ENCODE measurements at places on chromosomes 2 and 18.

- DNase-seq: no peak
Observed at GRCh38 chr2:156765450-156765849, 329.3 kb downstream of the GPD2 start.

DNA sequence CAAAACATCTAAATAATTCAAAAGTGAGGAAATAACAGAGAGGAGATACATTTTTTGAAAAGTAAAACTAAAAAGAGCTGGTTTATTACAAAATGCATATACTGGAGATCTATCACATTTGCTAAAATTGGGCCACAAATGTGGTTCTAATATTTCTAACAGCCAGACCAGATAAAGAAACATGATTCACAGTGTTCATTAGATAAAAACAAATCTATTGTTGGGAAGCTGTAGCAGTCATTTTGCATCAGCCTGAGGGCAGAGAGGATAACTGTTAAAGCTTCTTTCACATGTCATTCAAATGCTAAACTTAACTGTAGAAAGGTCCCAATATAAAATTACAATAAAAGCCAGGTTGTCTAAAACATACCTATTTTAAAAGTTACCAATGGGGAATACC, 148.3 kb downstream of the GULP1 start:
- no peak for DNase-seq

DNA sequence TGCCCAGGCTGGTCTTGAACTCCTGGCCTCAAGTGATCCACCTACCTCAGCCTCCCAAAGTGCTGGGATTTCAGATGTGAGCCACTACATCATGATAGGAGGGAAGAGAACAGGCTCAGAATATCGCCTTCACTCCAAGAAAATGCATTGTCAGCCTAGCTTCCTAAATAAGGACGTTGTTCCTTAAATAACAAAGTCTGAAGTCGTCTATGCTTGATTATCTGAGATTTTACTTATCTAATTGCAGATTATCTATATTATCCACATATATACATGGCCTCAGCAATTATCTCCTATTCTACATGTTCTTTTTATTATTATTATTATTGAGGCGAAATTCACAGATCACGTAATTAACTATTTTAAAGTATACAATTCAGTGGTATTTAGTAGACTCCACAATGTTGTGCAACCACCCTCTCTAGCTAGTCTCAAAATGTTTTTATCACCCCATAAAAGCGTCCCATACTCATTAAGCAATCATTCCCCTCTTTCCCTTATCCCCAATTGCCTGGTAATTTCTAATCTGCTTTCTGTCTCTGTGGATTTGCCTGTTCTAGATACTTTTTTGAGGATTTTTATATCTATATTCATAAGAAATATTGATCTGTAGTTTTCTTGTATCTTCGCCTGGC, 95.1 kb upstream of the RFX8 start:
- DNase-seq: no peak

GRCh38 chr2:189312211-189312610, 129.1 kb upstream of the WDR75 start:
- no peak for DNase-seq

DNA sequence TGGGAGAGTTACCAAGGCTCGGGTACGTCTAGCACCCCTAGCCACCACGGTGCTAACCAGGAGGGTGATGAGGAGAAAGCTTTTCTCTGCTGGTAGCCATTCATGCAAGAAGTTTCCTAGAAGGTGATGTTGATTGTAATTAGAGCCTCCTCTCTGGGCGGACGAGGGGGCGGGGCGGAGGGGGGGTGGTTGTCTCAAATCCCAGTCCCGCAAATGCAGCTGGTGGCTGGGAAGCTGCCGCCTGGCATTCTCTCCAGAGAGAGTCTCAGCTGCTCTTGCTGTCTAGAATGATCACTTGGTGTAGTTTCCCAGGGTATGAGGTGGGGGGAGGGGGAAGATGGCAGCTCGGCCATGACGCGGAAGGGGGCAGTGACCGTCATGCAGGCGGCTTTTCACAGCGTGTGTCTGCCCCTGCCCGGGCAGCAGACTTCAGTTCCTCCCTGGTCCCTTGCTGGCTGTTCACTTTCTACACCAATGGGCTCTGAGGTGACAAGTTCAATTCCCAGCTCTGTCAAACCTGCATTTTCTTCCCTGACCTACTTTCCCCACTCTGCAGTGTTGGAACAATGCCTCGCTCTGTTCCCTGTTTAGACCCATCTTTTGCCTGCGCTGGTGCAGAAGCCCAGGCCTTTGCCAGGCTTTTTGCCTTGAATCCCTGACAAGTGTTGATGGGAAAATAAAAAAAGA, 61.5 kb upstream of the KLF7 start:
- DNase-seq: no peak

- DNase-seq: no peak
Observed at GRCh38 chr2:84427235-84428138, 31.6 kb downstream of the SUCLG1 start.

DNA sequence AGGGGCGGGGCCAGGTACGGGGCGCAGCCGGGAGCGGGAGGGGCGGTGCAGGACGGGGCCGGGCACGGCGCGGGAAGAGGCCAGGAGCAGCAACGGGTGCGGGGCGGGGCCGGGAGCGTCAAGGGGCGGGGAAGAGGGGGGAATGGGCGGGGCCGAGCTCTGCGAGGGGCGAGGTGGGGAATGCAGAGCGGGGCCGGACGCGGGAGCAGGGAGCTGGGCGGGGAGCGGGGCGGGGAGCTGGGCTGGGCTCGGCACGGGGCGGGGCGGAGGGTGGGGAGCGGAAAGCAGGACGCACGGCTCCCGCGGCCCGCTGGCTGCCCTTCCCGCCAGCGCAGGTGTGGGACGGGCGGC, at the start of gene IMPA2:
Gene IMPA2 (plus strand): TSS at position 316 of the 351 bp plus-strand sequence. CDS start 163 bp downstream, outside the sequence.
- DNase-seq: no peak

DNA sequence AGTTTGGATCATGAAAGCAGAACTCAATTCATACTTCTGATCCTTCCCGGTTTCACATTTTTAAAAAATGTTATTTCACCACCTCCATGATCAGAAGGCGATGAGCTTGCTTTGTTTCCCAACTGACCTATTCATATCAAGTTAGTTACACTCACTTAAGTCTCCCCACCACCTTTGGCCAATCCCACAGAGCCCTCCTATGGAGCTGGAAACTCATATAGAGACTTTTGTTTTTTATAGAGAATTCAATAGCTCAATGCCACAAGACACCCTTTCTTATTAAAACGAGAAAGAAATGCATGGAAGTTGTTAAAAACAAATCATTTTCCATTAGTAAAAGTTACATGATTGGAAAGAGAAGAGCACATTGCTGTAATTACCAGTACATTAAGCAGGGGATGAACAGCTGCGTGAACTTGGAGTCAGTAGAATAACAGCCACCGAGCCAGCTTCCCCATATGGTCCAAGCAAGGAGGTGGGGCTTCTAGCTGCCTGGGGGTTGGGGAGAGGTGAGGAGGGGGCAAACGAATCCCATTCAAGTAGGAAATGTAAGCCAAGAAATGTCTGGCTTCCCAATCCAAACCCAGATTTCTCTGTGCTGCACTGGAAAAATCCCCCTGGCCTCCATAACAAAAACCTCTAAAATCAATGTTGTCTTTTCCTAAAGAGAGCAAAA, 614.5 kb downstream of the IRS1 start:
- no peak for DNase-seq

DNA sequence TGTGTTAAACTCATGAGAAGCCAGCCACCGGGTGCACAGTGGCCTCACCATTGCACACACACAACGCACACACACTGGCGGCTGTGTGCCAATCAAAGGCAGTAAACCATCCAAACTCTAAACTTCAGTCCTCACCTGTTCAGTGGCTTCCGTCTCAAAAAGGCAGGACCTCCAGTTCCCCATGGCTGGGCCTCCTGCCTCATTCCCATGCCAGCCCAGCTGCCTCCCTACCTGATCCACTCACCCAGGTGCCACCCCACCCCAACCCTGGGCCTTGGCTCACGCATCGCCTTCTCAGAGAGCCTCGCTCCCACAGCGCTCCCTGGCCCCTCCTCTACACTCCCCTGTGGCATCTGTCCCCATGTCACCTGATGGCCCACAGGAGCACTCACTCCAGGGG, 190.9 kb downstream of the EIPR1 start:
- DNase-seq: no peak
